ENCODE measurements at places on chromosomes 7 and 10.

DNA sequence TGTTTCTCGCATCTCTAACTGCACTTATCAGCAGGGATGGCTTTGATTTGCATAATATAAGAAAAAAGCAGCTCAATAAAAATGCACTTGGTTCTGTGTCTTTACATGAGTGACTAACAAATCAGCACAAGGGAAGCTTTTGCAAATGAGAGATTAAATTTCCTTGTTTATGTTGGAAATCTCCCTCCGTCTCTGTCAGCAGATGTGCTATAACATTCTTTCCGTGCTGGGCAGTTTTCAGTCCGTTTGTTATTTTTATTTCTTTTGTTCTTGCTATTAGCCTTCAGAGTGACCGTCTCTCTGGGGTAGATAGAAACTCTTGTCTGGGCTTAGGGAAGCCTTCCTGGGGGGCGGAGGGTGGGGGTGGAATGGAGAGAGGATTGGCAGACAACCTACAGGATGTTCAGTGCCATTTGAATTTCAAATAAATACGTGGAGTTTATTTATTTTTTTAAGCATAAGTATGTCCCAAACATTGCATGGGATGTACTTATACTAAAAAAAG lies 96.0 kb downstream of the GATA3 start:
- DNase-seq: no peak

GRCh38 chr7:107173691-107174406 lies 5.0 kb downstream of the HBP1 start:
- DNase-seq: no peak

- DNase-seq: no peak
Observed at GRCh38 chr7:42739638-42740037, 172.2 kb downstream of the C7orf25 start.

GRCh38 chr10:60374836-60375235 lies 14.8 kb downstream of the ANK3 start:
- no peak for DNase-seq

GRCh38 chr7:22572937-22573336 lies 72.9 kb upstream of the STEAP1B start:
- no peak for DNase-seq

DNA sequence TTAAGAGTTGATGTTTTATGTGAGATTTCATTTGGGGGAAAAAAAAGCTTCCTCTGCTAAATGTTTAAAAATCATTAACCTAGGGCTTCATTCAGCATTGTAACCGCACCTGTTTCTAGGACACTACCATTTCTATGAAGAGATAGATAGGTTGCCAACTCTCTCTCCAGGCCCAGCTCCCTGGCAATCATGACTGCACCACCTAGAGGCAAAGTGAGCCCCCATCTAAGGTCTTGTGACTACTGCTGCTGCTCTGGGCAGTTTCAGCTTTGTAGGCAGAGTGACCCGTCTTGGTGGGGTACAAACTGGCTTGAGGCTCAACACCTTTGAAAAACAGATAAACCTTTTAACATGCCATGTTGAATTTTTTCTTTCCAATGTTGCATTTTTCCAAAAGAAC lies 27.3 kb upstream of the MRC1 start:
- DNase-seq: no peak

DNA sequence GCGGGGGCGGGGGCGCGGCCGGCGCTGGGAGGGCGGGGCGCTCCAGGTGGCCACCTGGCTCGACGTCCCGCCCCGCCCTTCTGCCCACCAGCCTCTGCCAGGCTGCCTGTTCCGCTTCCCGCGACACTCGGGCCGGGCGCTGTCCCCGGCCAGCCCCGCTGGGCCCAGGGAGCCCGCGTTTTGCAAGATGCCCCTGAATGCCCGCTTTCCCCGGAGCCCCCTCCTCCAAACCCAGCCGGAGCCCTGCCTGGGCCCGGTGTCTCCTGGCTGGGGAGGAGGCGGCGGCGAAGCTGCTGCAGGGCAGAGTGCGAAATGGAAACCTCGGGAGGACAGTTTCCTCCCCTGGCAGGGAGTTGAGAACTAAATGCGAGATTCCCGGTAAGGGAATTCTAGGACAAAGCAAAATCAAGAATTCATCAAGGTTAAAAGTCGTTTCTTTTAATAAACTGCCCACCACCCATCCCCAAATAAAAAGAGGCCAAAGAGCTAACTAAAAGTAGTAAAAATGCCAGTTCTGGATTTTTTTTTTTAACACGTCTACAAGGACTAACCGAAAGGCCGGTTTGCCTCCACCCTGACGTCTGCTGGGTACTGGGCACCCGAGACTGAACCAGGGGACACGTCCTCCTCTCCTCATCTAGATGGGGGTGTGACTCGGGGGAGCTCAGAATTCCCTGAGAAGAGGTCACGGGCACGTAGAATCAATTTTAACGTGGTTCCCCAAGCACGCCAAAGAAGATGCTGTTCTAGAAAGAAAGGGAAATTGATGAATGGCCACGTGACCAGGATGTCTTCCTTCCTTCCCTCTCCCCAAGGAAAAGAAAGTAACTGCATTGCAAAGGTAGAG lies 200.4 kb upstream of the NFE2L3 start:
- peak; percentile 13 for DNase-seq

GRCh38 chr10:126387931-126388911 lies at the start of gene ADAM12:
TSS of gene ADAM12 (minus strand) at chr10:126388477. CDS start at chr10:126388145, 332 bp downstream.
- no peak for DNase-seq

- no peak for DNase-seq
Observed at GRCh38 chr10:86536294-86536861, 14.8 kb upstream of the WAPL start.

DNA sequence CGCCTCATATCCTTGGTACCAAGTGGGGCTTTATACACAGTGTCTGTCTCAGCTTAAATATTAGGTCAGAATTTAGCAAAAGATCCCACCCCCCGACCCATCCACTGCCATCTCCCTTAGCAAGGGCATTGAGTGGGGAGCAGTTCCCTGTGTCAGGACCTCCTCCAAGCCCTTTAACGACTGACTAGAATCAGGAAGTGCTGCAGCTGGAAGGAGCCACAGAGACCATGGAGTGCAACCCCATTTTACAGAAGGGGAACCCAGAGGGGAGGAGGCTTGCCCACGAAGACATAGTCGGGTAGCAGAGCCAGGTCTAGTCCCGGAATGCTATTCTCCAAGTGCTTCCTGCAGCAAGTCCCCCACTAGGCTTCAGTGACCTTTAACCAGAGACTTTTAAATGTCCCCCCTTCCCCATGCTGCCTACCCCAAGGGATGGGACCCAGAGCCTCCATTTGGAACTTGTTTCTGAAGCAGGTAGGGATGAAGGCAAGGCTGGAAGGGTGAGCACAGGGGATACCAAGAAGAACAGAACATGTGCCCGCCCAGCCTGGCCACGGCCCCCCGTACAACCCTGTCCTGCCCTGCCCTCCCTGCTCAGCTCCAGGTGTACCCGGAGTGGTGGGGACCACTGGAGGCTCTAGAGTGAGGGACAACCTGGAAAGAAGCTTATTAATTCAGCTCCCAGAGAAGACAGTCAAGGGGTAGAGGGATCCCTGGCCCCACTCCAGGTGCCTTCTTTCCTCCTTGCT lies 41.3 kb downstream of the C10orf105 start:
- DNase-seq: no peak

GRCh38 chr10:25036381-25036780 lies 20.0 kb downstream of the THNSL1 start:
- no peak for DNase-seq

Data from NCI-H1436 (cell line).